ENCODE measurements at places on chromosomes 4 and X.

DNA sequence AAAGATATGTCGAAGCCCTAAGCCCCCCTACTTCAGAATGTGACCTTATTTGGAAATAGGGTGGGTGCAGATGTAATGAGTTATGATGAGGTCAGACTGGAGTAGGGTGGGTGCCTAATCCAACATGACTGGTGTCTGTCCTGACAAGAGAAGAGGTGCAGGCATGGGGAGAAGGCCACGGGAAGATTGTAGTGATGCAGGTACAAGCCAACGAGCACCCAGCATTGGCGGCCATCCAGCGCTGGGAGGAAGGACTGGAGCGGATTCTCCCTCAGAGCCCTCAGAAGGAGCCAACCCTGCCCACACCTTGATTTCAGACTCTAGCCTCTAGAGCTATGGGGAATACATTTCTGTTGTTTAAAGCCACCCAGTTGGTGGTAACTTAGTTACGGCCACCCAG is 237.2 kb downstream of the EVC2 start:
- no peak for DNase-seq

GRCh38 chrX:103756736-103757135 is 19.9 kb upstream of the PLP1 start:
- no peak for DNase-seq

DNA sequence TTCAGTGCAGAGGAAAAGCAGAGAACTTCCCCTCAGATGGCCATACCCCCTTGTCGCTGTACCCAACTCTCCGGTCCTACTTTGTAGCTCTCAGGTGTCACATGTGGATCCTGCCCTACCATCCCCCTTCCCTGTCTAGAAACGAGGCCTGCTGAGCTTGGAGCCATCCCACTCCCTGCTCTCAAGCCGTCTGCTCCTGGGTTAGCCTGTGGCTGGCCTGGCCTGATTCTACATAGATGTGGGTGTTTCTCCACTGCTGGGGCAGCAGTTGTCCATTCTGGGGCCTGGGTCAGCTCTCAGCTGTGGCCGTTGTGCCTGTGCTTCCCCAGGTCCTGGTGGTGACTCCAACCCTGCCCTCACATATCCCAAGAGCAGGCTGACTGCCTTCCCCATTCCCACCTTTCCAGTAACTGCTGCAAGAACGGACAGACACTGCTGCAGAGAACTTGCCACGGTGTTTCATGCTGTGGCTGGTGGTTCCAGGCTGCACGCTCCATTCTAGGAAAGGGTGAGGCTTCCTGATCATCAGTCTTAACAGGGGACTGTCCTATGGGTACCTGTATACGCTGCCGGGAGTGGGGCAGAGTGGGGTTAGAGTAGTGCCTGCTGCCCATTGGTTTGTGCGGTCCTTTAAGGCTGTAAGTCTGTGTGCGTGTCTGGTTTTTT is 3.6 kb downstream of the IL9R start:
- no peak for DNase-seq

DNA sequence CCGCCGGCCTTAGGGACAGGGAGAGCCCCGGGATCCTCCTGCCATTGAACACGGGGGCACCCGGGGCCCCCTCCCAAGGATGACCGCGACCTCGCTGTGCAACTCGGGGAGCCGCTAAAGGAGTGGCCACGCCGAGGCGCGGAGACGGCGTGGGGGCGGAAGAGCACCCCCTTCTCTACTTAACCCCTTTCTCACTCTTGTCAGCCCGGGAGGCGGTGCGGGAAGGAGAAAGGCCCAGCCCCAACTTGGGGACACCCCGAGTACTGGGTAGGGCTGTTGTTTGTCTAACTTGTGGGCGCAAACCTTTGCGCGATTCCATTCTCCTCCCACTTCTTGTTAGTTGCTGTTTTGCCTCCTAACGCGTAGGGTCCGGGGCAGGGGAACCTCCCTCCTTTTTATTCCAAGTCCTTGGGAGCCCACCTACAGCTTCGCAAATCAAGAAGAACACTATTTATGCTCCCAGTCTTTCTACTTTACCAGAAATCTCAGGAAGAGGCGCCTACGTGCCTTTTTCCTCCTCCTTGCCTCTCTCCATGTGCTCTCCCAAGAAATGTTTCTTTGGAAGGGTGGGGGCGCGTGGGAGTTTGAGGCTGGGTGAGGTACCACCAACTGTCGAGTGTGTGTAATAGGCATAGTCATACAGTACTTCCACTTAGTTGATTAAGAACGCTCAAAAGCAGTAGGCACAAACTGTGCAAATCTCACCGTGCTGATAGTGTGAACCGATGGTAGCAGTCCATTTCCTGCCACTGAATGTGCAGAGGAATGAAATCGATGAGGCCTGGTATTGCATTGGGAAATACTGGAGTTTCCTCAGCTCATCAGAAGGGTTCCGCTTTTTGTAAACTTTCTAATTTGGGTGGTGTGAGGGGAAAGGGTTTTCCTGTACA is 813 bp downstream of the DIAPH2 start:
- DNase-seq: peak; percentile 34

DNA sequence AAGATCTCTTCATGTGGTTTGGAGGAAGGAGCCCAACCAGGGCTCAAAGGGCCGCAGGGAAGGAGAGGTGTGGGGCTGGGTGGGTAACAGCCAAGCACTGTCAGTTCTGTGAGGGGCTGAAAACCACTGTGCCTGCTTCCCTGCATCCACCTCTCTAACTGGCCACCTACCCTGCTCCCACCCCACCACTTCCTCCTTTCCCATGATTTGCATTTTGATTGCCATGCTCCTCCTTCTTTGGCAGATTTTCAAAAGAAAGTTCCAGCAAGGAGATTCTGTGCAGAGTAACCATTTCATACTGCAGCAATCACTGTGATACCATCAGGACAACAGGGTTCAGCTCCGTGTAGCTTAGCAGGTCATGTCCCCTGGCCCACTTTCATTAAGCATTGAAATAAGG is 1.8 kb downstream of the ZNF674 start:
- DNase-seq: no peak

DNA sequence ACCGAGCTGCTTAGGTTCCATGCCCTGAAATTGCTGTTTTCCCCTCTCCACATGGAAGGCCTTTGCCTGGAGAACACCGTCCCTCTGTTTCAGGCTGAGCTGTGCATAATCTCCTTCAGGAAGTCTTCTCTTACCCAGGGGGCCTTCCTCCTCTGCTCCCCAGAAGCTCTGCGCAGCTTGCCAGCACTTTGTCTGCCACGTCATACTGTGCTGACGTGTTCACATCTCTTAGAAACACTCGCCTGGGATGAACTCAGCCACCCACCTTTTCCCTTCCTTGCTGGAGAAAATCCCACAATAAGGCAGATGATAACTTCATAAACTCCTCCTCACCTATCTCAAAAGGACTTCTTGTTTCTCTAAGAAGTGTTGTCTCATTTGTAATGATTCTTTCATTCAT is 110.7 kb downstream of the ARHGAP10 start:
- peak; percentile 31 for DNase-seq

DNA sequence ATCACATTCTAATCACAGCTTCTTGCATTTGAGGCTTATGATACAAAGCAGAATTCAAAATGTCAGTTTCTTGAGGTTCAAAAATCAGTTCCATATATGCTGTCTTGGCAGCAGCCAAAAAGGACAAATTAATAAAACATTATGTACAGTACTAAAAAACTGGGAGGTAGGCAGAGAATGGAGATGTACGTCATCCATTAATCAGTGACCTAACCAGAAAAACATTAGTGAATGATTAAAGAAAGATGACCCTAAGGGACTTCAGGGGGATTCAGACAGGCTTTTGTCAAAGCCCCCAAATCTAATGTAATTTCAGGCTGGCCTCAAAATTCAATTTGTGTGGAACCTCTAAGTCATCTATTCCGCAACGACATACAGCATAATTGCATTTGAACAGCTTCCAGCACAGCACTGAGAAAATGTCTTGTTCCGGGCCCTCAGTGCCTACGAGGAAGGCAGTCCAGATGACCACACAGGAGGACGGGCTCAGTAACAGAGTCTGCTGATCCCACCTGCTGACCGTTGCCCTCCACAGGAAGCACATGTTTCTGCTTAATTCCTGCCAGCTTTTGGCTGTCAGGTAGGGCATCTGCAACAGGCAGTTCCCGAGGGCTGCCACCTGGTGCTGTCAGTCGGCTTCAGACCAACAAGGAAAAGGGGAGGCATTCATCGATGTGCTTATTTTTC is 83.8 kb upstream of the HHIP start:
- DNase-seq: no peak

DNA sequence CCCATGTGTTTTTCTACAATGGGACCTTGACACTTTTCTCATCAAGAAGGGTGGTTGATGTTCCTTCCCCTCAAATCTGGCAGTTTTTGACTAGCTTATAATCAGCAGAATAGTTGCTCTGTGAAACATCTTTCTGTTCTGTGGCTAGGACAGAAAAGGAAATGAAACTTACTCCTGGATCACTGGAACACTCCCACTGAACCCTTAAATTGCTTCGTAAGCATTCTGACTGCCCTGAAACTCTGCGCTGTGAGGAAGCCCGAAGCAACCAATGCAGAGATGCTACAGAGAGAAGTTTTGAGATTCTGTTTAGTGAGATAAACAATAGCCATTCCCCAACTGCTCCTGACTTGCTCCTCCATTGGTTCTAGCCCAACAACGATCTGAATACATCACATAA is 602.2 kb downstream of the CENPC start:
- DNase-seq: peak; percentile 69

- DNase-seq: no peak
Observed at GRCh38 chr4:143538979-143539669, 25.6 kb downstream of the SMARCA5 start.

GRCh38 chr4:185945252-185945651 is 123.7 kb upstream of the TLR3 start:
- no peak for DNase-seq

DNA sequence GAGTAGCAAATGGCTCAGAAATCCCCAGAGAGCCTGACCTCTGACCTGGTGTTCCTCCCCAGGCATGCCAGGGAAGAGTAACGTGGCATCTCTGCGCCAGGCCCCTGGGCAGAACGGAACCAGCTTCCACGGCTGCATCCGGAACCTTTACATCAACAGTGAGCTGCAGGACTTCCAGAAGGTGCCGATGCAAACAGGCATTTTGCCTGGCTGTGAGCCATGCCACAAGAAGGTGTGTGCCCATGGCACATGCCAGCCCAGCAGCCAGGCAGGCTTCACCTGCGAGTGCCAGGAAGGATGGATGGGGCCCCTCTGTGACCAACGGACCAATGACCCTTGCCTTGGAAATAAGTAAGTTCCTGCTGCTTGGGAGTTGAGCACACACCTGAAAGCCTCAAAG is 83.4 kb upstream of the PACRGL start:
- DNase-seq: no peak

- DNase-seq: no peak
Observed at GRCh38 chr4:140208921-140209320, 54.9 kb upstream of the MAML3 start.

- DNase-seq: no peak
Observed at GRCh38 chr4:84879651-84880200, 86.8 kb downstream of the WDFY3 start.

GRCh38 chrX:10197279-10198210 is 40.8 kb downstream of the CLCN4 start:
- DNase-seq: no peak

- DNase-seq: peak; percentile 51
Observed at GRCh38 chr4:138967313-138967712, 48.3 kb upstream of the NOCT start.

GRCh38 chrX:17591741-17592110 is 145.6 kb upstream of the SCML1 start:
- no peak for DNase-seq

DNA sequence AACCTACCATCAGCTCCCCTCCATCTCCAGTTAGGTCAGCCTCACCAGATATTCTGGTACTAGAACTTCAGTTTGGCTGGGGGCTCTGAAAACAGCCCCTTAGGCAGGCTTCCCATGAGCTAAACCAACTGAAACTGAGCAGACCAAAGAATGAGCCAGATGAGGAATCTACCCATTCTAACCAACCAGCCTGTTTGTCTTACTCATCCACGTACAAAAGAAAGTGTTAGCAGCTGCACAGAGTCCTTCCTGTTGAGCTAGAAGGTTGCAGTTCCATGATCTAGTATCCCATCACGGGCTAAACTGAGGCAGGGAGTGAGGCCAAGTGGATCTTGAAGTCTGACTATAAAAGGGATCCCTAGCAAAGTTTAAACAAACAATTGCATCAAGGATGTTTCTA is 17.5 kb downstream of the MAGEA9B start:
- DNase-seq: no peak

DNA sequence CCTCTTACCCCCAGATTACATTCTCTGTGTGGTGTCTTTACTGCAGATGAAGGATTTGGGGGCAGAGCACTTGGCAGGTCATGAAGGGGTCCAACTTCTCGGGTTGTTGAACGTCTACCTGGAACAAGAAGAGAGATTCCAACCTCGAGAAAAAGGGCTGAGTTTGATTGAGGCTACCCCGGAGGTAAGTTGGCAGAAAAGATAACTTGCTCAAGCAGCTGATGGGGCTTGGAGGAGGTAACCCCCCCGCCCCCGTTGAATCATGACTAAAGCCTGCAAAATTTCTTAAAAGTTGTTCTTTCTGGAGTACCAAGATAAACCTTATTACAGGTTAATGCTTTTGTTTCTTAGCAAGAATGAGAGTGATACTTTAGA is 1.5 kb downstream of the CCNG2 start:
- DNase-seq: no peak

DNA sequence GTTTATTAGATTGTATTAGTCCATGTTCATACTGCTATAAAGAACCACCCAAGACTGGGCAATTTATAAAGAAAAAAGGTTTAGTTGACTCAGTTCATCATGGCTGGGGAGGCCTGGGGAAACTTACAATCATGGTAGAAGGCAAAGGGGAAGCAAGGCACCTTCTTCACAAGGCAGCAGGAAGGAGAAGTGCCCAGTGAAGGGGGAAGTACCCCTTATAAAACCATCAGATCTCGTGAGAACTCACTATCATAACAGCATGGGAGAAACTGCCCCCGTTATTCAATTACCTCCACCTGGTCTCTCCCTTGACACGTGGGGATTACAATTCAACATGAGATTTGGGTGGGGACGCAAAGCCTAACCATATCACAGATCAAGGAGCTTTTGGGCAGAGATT is 8.1 kb upstream of the HSD17B13 start:
- DNase-seq: no peak

DNA sequence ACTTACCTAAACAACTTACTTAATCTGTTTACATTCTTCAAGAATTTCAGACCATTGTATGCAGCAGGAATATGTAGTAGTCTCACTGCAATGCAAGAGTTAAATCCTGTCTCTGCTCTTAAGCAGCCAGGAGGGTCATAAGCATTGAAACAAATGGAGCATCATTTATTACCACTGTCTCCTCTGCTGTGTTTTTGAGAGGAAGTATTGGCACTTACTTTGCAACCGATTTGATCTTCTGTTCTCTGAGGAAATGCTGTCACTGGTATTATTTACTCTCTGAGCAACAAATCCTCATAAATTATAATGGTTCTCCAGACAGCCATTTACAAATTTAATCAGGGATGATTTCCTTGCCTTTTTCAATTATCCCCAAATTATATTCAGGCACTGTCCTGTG is 1367.1 kb downstream of the STIM2 start:
- DNase-seq: no peak

Data from suppressor macrophage (primary cell).